ENCODE measurements at places on chromosomes 6 and 20.

- no peak for DNase-seq
- H3K4me3 ChIP-seq = no peak overlapping the region
- H3K27me3 ChIP-seq = no peaks in the 10 kb centered on the region
- no peak overlapping the region for H3K27ac ChIP-seq
- no peaks in the 10 kb centered on the region for H3K36me3 ChIP-seq
These were observed 71.3 kb downstream of the ATXN1 start for GRCh38 chr6:16689788-16690607.

DNA sequence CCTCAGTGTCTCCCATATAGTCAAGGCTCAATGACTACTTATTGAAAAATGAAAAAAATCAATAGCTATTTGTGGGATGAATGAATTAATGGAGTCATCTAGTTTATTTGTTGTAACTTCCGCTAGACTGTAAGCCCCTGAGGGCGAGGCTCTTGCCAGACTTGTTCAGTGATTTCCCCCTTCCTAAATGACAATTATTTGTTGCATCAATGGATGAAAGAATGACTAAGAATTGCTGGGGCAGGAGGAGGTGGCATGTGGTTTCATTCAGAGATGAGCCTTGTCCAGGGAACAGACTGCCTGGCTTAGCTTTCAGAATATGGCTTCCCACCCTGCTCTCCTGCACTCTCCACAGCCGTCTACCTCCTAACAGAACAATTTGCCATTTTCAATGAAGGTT lies 1.1 kb upstream of the PRELID3B start:
- H3K4me3 ChIP-seq = no peak overlapping the region
- H3K27ac ChIP-seq = peak overlapping the region; percentile 93
- H3K27me3 ChIP-seq = no peaks in the 10 kb centered on the region
- H3K36me3 ChIP-seq = no peaks in the 10 kb centered on the region

- no peak overlapping the region for H3K27ac ChIP-seq
- H3K4me3 ChIP-seq = no peak overlapping the region
- H3K4me1 ChIP-seq = peaks cover 1% of the 10 kb centered on the region
- H3K27me3 ChIP-seq = no peaks in the 10 kb centered on the region
- peaks cover 45% of the 10 kb centered on the region for H3K36me3 ChIP-seq
These were observed 32.0 kb upstream of the TMEM217 start for GRCh38 chr6:37289931-37290330.

DNA sequence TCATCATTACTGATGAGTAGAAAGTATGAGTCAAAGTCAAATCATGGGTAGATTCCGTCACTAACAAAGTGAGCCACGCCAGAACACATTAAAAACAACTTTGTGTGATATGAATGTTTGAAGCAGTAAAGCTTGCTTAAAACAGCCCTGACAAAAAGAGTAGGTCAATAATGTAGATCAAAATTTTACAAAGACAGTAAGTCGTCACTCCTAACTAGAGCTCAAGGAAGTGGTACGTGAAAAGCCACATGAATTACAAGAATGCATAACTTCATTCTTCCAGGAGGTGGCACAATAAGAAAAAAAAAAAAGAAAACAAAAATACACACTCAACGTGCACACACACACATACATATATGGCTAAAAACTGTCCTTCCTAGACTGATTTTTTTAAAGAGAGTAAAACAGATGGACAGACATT lies 69.9 kb downstream of the HACE1 start:
- no peaks in the 10 kb centered on the region for H3K27me3 ChIP-seq
- H3K27ac ChIP-seq = no peak overlapping the region
- DNase-seq = no peak
- H3K4me3 ChIP-seq = no peak overlapping the region
- H3K4me1 ChIP-seq = no peaks in the 10 kb centered on the region
- H3K36me3 ChIP-seq = no peaks in the 10 kb centered on the region

- no peaks in the 10 kb centered on the region for H3K36me3 ChIP-seq
- H3K27ac ChIP-seq = peak within 1 kb of the TSS; percentile 86
- peak within 1 kb of the TSS; percentile 34 for H3K4me3 ChIP-seq
- peak; percentile 71 for DNase-seq
These were observed at the start of gene CD93 for GRCh38 chr20:23086056-23086566. Gene CD93, minus strand, starts transcription at chr20:23086324. Its CDS starts 132 bp downstream, at chr20:23086192.

DNA sequence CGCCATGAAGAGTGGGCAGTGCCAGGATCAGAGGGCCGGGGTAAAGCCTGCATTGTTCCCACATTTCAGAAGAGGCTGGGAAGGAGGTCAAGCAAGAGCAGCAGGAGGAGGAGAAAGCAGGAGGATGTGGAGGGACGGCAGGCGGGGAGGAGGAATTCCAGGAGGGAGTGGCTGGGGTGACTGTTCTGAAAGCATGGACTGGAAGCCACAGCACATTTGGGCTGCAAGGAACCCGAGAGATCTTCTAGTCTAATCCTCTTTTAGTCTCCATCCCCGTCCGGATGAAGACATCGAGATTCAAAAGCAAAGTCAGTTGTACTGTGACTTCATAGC lies 76.9 kb downstream of the FAM50B start:
- peak overlapping the region; percentile 67 for H3K27ac ChIP-seq
- DNase-seq = peak; percentile 66
- H3K36me3 ChIP-seq = no peaks in the 10 kb centered on the region
- H3K4me1 ChIP-seq = no peaks in the 10 kb centered on the region
- no peak overlapping the region for H3K4me3 ChIP-seq
- H3K27me3 ChIP-seq = no peaks in the 10 kb centered on the region

DNA sequence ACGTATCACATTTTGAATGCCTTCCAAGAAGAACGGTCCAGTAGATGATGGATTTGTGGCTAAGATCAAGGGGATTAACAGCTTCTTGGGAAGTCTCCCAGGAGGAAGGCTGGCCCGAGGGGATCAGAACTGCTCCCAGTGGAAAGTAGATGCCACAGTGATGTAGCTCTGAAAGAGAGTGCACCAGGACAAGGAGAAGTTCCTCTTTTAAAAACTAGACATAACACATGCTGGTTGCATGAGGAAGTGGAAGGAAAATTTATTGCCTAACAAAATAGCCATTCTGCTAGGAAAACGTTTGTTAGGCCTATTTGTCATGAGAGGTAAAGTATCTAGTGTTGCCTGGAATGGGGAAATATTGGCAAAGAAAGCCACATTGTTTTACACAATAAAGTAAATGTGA lies 87.8 kb downstream of the CDH26 start:
- H3K36me3 ChIP-seq = no peaks in the 10 kb centered on the region
- no peak overlapping the region for H3K4me3 ChIP-seq
- H3K4me1 ChIP-seq = no peaks in the 10 kb centered on the region
- no peaks in the 10 kb centered on the region for H3K27me3 ChIP-seq

DNA sequence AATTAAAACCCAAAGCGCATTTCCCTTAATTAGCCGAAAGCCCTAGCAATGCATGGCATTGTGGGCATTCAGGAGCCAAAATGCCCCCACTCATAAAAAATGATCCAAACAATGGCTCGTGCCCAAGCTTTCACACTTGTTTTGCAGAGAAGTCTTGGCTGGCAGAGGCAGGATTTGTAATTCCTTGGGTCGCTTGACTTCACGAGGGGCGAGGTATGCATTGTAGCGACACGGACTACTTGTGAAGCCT lies 613 bp upstream of the SASH1 start:
- no peak for DNase-seq
- H3K27me3 ChIP-seq = no peaks in the 10 kb centered on the region
- H3K27ac ChIP-seq = peak overlapping the region; percentile 84

DNA sequence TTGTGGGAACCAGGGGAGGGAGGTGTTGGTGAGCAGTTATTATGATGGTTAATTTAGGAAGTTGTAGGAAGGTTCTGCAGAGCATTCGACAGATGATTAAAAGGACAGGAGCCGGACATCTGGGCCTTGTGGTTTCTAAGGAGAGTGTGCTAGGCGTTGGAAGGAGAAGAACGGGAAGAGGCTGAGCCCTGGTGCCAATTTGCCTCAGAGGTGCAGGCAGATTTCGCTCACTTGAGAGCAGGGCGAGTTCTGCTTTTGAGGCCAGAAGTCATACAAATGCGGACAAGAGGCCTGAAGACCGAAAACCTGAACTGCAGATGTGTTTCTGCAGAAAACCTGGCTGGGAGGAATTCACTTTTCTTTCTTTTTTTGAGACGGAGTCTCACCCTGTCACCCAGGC lies 30.5 kb upstream of the RPS6KA2 start:
- H3K27me3 ChIP-seq = no peaks in the 10 kb centered on the region
- no peaks in the 10 kb centered on the region for H3K36me3 ChIP-seq
- no peak overlapping the region for H3K27ac ChIP-seq
- DNase-seq = no peak
- peaks cover 23% of the 10 kb centered on the region for H3K4me1 ChIP-seq
- no peak overlapping the region for H3K4me3 ChIP-seq

- no peaks in the 10 kb centered on the region for H3K27me3 ChIP-seq
- H3K4me3 ChIP-seq = no peak overlapping the region
- H3K4me1 ChIP-seq = no peaks in the 10 kb centered on the region
- no peak overlapping the region for H3K27ac ChIP-seq
These were observed 129.2 kb downstream of the MYB start for GRCh38 chr6:135310291-135310690.

- no peak overlapping the region for H3K4me3 ChIP-seq
- no peak for DNase-seq
- no peak overlapping the region for H3K27ac ChIP-seq
- peaks cover 38% of the 10 kb centered on the region for H3K4me1 ChIP-seq
- H3K27me3 ChIP-seq = no peaks in the 10 kb centered on the region
These were observed 165.9 kb downstream of the JARID2 start for GRCh38 chr6:15411766-15412165.

DNA sequence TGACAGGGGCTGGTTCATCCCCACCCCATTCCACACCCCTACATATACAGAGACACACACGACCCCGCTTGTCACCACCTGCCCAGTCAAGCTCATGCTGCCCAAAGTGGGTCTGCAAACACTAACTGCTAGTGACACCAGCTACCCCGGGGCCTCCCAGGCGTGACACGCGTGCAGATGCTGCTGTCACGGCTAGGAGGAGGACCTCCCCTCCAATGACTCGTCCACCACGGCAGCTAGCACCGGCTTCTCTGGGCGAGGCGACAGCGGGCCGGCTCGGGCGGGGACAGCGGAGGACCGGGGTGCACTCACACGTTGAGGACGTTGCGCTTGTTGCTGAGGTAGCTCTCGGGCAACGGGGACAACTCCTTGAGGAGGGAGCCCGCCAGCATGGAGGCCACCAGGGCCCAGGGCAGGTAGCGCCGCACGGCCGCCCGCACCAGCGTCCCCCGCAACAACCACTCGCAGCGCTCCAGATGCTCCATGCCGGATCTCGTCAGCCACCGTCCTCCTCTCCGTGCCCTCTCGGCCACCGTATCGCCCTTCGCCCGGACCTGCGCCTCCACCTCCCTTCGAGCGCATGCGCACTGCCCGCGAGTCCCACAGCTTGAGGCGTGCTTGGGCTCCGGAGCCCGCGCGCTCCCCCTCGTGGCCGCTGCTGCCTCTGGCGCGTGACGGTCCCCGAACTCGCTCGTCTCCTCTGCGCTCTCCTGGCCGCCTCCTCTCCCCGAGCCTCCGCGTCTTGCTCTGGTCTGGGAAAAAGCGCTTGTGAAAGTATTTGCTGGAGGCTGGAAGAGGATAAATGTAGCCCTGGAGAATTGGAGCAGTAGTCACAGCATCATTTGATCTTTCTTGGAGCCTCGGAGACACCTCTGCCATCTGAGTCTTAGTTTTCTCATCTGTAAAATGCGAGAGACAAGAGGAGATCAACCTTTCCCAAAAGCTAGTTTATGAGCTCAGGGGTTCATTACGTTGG lies at the start of gene FITM2:
TSS of gene FITM2 (minus strand) at position 539 of the 976 bp plus-strand sequence. CDS start at position 485, 54 bp downstream.
- peak within 1 kb of the TSS; percentile 88 for H3K27ac ChIP-seq
- peak within 1 kb of the TSS; percentile 93 for H3K4me3 ChIP-seq
- H3K4me1 ChIP-seq = peaks cover 43% of the 10 kb centered on the region
- no peaks in the 10 kb centered on the region for H3K27me3 ChIP-seq
- peaks cover 6% of the 10 kb centered on the region for H3K36me3 ChIP-seq

DNA sequence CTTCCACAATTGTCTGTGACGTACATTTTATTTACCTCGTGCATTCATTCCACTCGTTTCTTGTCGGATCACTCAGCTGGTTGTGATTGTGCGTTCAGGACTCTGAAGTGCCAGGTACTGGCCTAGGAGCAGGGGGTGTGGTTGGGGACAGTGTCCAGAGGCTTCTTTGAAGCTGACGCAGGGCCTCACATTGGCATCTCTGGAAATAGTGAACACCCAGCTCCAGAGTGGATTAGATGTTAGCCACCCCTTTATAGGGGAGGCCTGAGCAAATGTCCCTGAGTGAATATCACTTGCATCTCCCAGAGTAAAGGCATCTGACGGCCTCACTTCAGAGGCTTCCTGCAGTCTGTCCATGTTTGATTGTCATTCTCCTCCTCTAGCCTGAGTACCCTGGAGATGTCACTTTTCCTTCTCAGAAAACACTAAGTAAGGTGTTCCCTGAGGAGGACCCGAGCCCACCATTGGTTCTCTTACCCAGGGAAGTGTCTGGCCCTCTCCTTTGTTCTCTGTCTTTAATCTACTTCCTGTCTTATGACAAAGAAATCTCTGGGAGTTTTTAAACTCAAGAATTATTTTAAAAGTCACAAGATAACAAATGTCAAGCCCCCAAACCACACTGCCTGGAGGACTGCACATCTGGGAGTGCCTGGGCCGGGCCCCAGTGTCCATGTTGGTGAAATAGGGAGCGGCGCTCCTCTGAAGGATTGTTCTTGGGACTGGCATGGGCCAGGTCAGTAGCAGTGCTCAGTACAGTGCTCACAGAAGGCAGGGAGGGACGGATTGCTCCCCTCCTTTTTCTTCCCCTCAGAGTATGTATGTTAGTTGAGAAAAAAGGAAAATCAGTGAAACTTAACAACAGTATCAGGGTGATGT lies 10.8 kb downstream of the STX16 start:
- H3K27ac ChIP-seq = no peak overlapping the region
- no peak overlapping the region for H3K4me3 ChIP-seq
- peaks cover 6% of the 10 kb centered on the region for H3K36me3 ChIP-seq
- H3K27me3 ChIP-seq = no peaks in the 10 kb centered on the region
- no peaks in the 10 kb centered on the region for H3K4me1 ChIP-seq

DNA sequence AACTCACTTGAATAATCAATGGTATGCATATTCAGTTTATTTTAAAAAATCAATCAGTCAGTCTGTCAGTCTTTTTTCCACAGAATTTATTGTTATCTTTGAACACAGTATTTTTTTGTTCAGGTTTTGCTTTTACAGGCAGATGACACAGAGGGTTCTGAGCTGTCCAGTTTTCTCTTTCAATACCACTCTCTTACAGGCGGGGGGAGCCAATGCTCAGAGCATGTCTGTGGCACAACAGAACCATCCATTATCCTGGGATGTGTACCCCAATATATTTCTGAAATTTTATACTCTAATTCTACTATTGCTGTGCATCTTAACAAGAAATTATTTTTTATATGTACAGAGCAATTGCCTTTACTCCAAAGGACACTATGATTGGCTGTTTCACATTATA lies 21.2 kb downstream of the ROS1 start:
- H3K36me3 ChIP-seq = no peaks in the 10 kb centered on the region
- no peaks in the 10 kb centered on the region for H3K27me3 ChIP-seq
- no peak for DNase-seq
- no peak overlapping the region for H3K4me3 ChIP-seq

DNA sequence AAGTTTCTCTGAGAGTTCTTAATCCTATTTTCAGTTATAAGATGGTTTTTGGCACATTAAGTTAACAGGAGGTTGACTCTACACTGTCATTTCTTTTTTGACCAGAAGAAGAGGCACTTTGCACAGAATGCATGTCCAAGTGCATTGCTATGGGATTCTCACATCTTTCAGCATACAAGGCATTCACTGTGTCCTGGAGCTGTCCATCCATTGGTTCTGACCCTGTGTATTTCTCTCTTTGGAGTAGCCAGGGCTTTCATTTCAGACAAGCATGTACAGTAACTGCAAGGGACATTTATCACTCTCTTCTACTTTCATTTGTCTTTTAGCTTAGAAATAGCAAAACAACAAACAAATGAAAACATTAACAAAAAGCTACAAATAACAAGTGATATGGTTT lies 275.1 kb upstream of the IMPG1 start:
- H3K27ac ChIP-seq = no peak overlapping the region
- no peaks in the 10 kb centered on the region for H3K36me3 ChIP-seq
- no peak for DNase-seq
- no peak overlapping the region for H3K4me3 ChIP-seq

All from right atrium auricular region (tissue), 2 donors.